ENCODE measurements at places on chromosomes 4 and X. TPM values are rescaled to one million over a fixed set of nuclear protein-coding genes. Genes with fewer than 3 reads are reported as not detected.

Gene NMU
- total RNA-seq, result 0.30 TPM

Gene TMPRSS11A
- total RNA-seq, result not detected

Gene MAGEB10
- total RNA-seq, result not detected

Gene P2RY8
- 21.2 TPM for total RNA-seq

Gene CDX4
- not detected for total RNA-seq

Gene CXCL5
- not detected for total RNA-seq

Gene SHOX
- total RNA-seq, result not detected

Gene TRAPPC11
- 27.7 TPM for total RNA-seq

Gene XAGE1A
- not detected for total RNA-seq

Gene STAG2
- 91.1 TPM for total RNA-seq

Gene IGSF1
- not detected for total RNA-seq

Measured in activated CD4-positive, alpha-beta T cell treated with anti-CD3 and anti-CD28 coated beads for 36 hours (primary cell).